ENCODE measurements at places on chromosomes 3 and 15.
A peak's percentile ranks its signal among the peaks of the same experiment; 100 is the strongest.

DNA sequence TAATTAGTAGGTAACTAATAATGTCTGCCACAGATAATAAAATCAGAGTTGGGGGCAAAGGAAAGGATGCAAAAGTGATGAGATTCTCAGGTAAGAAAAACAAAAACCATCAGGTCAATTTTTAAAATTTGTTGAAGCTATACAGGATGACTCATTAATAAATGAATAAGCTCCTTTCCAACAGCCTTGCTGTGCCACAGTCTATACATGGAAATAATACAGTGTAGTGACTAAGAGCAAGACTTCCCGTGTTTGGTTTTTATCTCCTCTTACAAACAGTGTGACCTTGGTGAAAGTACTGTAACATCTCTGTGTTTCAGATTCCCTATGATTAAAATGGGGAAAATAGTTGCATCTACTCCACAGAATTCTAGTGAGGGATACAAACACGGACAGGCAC is 331.6 kb downstream of the PYDC2 start:
- no peak for DNase-seq

DNA sequence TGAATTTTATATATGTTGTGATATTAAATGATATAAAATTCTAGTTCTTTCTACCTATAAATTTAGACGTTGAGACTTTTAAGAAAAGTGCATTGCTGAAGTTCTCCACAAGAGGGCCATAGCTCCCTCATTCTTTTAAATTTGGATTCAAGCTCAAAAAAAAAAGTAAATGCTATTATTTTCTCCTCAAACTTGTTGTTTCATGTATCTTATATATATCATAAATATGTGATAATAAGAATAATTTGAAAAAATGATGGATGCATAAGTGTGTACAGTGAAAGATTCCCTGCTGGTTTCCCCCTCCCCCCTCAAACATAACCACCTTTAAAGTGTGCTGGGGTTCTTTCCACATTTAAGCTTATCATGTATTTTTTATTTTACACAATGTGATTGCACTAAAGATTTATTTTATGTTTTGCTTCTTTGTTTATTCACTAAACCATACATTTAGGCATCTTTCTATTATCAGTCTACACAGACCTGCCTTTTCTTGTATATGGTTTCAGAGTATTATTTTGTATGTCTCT is 769.4 kb upstream of the GOLIM4 start:
- no peak for DNase-seq

DNA sequence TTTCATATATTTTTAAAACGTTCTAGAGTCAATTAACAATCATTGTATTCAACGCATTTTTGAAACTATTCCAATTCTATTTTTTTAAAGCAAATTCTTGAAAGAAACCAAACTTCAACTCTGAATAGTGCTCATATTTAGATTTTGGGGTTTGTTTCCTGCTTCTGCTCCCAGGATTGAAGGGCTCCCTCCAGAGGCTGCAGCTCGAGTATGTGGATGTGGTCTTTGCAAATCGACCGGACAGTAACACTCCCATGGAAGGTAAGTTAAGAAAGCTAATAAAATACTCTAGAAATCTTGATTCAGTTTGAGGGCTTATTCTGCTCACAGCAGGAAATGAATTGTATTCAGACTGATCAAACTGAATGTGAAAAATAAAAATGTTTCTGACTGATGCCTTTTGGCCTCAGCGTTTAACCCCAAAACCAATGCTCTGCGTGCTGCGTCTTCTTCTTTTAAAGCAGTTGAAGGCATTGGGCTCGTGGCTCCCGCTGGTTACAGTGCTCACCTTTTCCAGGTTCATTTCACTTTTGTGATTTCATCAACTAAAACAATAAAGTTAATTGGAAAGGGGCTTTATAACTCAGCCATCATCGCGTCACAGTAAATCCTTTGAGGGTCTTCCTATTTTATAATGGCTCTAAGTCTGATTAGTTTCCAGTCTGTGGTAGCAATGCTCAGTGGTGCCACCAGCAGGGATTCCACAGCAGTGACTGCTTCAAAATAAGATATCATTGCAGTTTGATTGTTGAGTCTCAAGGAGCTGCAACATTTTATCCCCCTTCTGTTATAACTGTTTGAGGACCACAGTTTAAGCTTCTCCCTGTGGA is 80.1 kb downstream of the SSR3 start:
- DNase-seq = no peak

DNA sequence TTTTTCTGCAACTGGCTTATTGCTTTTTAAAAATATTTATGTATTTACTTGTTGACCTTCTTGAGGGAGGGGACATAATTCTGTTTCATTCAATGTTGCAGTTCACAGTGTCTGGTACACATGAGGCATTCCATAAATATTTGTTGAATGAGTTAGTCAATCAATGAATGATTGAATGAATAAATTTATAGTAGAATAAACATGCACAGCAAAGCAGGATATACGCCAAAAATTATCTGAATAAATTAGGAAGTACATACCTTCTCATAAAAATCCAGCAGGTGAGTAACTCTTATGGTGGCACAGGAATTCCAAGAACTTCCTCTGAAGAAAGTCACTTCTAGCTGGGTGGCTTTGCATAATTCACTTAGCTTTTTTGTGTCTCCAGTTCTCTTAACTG is 469.4 kb upstream of the ATP11B start:
- DNase-seq = no peak

- no peak for DNase-seq
Measured at GRCh38 chr3:146581080-146581601, 24.0 kb downstream of the PLSCR5 start.

DNA sequence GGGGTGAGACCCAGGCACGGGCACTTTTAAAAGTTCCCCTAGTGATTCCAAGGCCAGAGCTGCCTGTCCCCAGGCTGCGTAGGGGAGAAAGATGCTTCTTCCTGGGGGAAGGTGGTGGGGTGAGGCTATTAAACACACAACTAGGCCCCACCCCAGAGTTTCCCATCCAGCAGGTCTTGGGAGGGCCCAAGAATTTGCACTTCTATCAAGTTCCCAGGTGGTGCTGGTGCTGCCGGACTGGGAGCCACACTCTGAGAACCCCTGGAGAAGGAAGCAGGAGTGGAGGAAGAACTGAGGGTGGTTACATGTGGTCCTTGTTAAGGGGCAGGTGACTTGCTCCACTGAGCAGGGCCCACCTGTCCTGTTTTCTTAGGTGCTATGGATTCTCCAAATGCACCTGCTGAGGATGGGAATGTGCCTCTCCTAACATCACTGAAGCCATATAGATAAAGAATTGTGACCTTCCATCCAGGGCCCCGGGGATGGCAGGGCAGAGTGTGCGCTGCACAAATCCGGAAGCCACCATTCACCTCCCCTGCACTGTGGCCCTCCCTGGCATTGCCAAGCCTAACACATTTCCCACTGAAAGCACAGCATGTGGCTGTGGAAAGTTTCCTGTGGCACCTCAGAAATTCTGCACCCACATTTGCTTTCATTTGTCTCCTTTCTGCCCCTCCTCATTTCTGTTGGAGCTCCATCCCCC is 111.5 kb upstream of the MEF2A start:
- DNase-seq = no peak

DNA sequence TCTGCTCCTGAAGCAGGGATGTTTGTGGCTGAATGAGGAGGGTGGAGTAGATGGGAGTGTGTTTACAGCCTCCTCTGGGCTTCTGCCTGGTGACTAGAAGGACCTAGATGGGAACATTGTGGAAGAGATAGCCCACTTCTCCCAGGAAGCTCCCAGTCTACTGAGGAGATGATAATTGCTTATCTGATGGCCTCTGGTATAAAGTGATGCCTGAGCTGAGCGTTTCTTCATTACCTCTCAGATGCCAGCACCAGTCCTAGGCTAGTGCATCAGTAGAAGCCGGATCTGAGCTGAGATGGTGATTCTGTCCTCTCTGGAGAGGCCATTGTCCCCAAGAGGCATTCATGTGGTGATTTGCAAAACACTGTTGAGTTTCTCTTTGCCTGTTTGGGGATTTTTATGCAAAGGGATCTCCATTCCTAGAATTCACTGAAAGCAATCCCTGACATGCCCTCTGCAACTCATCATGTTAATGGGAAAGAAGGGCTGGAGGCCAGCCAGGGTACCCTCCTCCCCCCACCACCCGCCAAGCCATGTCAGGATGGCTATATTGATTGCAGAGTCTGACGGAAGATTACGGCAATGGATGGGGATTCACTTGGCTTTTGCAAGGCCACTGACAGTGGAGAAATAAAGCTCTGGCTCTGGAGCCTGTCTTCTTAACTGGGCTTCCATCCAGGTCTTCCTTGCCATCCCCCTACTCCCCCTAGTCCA is 166.4 kb upstream of the ROPN1 start:
- no peak for DNase-seq

GRCh38 chr15:38879909-38880471 is 315.4 kb upstream of the RASGRP1 start:
- DNase-seq = no peak

GRCh38 chr3:14297305-14297704 is 105.1 kb upstream of the SLC6A6 start:
- DNase-seq = no peak

- no peak for DNase-seq
Measured at GRCh38 chr3:106588739-106589138, 719.9 kb upstream of the CBLB start.

DNA sequence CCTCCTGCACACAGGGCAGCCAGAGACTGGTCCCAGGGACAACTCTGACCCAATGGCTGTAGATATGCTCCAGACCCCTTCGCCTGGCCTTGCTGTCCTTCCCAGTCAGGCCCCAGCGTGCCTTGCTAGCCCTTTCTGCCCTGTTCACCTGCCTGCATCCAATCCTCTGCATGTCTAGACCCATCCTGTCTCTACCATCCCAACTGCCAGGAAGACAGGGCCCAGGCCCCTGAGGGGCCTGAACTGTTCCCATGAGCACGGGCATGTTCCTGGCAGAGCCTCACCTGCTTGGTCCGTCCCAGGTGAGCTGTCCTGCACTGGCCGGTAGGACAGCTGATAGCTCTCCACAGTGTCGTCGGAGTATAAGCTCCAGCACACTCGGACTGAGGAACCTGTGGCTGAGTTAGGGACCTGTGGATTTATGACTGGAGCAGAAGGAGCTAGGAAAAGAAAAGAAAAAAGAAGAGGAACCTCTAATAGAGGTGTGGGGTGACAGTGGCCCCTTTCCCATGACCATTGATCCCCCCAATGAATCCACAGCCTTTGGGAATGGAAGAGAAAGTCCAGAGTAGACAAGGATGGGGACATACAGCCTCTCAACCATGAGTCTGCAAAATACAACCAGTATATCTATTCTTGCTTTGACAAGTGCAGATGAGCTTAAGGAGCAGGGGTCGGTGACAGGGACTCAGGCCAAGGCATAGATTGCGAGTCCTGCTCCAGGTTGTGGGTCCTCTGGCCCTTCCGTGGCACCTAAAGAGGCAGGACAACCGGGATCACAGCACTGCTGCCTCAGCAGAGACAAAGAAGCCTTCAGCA is 33.9 kb downstream of the FSD2 start:
- DNase-seq = no peak

DNA sequence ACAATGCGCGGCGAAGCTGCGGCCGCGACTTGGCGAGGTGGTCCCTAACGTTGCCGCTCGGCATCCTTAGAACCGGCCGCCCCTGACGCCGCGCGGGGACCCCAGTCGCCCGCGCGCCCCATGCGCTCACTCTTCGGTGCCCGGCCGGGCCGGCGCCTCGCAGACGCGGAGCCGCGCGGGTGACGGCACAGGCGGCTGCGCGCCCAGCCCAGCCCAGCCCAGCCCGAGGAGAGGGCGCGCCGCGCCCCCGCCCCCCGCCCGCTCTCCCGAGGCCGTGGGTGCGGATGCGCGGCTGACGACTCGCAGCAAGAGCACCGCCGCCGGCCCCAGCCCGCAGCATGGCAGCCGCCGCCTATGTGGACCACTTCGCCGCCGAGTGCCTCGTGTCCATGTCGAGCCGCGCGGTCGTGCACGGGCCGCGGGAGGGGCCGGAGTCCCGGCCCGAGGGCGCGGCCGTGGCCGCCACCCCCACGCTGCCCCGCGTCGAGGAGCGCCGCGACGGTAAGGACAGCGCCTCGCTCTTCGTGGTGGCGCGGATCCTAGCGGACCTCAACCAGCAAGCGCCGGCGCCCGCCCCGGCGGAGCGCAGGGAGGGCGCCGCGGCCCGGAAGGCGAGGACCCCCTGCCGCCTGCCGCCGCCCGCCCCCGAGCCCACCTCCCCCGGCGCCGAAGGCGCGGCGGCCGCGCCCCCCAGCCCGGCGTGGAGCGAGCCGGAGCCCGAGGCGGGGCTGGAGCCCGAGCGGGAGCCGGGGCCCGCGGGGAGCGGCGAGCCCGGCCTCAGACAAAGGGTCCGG is 437 bp downstream of the KLF13 start:
- peak; percentile 69 for DNase-seq

- no peak for DNase-seq
Measured at GRCh38 chr15:39139431-39140059, 441.3 kb upstream of the THBS1 start.

DNA sequence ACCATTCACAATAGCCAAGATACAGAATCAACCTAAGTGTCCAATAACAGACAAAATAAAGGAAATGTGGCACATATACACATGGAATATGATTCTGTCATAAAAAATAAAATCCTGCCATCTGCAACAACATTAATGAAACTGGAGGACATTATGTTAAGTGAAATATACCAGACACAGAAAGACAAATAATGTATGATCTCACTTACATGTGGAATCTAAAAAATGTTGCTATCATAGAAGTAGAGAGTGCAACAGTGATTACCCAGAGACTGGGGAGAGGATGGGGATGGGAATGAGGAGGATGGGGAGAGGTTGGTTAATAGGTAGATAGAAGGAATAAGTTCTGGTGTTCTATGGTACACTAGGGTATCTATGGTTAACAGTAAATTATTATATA is 28.7 kb downstream of the MRPL3 start:
- no peak for DNase-seq

DNA sequence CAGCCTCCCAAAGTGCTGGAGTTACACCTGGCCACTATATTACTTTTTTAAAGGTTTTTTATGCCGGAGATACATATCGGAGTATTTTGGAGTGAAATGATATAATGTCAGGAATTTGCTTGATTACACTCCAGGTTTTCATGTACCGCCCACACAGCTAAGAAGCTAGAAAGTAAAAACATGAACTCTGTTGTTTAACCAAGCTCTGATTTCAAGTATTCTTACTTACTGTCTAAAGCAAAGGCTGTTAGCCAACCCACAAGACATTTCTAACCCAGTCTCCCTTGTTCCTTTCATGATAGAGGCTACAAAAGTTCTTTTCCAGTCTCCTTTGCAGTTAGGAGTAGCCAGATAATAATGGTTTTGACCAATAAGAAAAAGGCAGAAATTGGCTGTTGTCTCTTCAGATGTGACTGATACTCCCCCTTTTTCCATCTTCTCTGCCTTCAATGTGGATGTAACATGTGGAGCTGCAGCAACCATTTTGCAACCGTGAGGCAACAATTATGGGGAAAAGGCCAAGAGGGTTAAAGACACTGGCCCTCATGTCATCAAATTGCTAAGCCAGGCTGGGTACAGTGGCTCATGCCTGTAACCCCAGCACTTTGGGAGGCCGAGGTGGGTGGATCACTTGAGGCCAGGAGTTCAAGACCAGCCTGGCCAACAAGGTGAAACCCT is 6.1 kb upstream of the CP start:
- DNase-seq = no peak
